ENCODE measurements at places on chromosomes 1 and 21. TPM values are rescaled to one million over a fixed set of nuclear protein-coding genes. Genes with fewer than 3 reads are reported as not detected.

OR2L8 gene
- not detected for total RNA-seq

E2F2 gene
- 2.2 TPM for total RNA-seq

ITGB2 gene
- total RNA-seq, result not detected

RGS8 gene
- total RNA-seq, result not detected

SLC16A4 gene
- total RNA-seq, result 6.3 TPM

AK4 gene
- total RNA-seq, result 54.7 TPM

FCER1A gene
- total RNA-seq, result not detected

FOXD3 gene
- total RNA-seq, result not detected

INSRR gene
- total RNA-seq, result not detected

PGBD5 gene
- not detected for total RNA-seq

TSACC gene
- 0.20 TPM for total RNA-seq

HUNK gene
- total RNA-seq, result under 0.01 TPM
